ENCODE measurements at places on chromosomes 7 and 10. TPM values are rescaled to one million over a fixed set of nuclear protein-coding genes. Genes with fewer than 3 reads are reported as not detected.

Gene CALD1
- 183 TPM for total RNA-seq

Gene MYH16
- not detected for total RNA-seq

Gene CFAP69
- 3.7 TPM for total RNA-seq

Gene SLC16A12
- total RNA-seq, result 0.09 TPM

Gene CNPY1
- not detected for total RNA-seq

Gene HOXA4
- total RNA-seq, result 2.6 TPM

Gene PDZD7
- 0.58 TPM for total RNA-seq

- no peak for DNase-seq
- H3K4me1 ChIP-seq, result no peaks in the 10 kb centered on the region
- H3K4me3 ChIP-seq, result no peak overlapping the region
- H3K27me3 ChIP-seq, result no peaks in the 10 kb centered on the region
- H3K36me3 ChIP-seq, result peaks cover 37% of the 10 kb centered on the region
Measured at GRCh38 chr10:125802131-125802530, 20.9 kb downstream of the UROS start.

GRCh38 chr10:3476640-3477448 is 304.3 kb upstream of the PITRM1 start:
- no peak overlapping the region for H3K4me3 ChIP-seq
- H3K27me3 ChIP-seq, result no peaks in the 10 kb centered on the region
- DNase-seq, result no peak
- peaks cover 5% of the 10 kb centered on the region for H3K36me3 ChIP-seq

DNA sequence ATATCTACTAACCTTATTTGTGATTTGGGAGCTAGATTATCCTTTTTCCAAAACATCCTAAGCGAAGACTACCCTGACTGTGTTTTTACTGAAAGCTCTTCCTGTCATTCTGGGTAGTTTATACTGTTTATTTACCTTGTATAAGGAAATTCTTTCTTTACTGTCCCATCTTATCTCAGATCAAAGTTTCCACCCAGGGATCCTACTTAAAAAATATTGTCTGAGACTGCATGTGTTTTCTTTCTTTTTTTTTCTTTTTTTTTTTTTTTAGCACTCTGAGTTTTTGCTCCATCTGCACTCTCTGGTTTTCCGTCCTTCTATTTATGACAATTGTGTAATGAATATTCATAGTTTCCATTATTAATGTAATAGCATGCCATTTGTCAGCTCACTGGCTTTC is 26.5 kb downstream of the CDK14 start:
- H3K27ac ChIP-seq, result no peak overlapping the region
- H3K36me3 ChIP-seq, result no peaks in the 10 kb centered on the region
- H3K4me1 ChIP-seq, result peaks cover 43% of the 10 kb centered on the region
- no peaks in the 10 kb centered on the region for H3K27me3 ChIP-seq
- no peak for DNase-seq

- no peak for DNase-seq
- no peak overlapping the region for H3K4me3 ChIP-seq
- no peaks in the 10 kb centered on the region for H3K27me3 ChIP-seq
Measured at GRCh38 chr7:105250706-105251105, 138.0 kb downstream of the SRPK2 start.

- no peaks in the 10 kb centered on the region for H3K36me3 ChIP-seq
- H3K4me1 ChIP-seq, result no peaks in the 10 kb centered on the region
- no peak overlapping the region for H3K27ac ChIP-seq
- H3K4me3 ChIP-seq, result no peak overlapping the region
- peak; percentile 40 for DNase-seq
- no peaks in the 10 kb centered on the region for H3K27me3 ChIP-seq
Measured at GRCh38 chr10:84026821-84027257, 112.5 kb upstream of the GHITM start.

DNA sequence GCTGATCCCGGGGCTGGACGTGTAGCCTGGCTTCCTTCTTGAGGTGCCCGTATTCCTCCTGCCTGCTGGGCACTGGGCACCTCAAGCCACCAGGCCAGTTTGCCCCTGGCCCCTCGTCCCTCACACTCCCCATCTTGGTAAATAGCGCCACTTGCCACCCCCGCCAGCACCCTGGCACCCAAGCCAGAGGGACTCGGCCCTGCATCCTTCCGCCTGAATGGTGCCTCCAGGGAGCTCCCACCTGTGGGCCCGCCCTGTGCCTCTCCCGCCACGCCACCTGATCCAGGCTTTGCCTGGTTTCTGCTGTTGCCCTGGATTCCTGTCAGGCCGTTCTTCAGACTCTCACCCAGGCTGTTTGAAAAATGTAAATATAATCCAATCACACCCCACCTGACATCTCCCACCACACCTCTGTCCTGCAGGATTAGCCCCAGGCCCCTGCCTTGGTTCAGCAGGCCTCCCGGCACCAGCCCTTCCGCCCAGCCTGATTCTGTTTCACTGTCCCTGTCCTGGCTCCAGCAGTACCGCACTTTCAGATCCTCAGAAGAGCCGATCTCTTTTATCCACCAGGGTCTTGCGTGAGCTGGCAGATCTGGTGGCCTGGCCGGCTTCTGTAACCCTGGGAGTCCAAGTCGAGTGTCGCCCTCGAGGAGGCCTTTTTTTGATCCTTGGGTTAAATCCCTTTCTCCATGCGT is 33.8 kb downstream of the WIPI2 start:
- H3K27ac ChIP-seq, result no peak overlapping the region
- peaks cover 93% of the 10 kb centered on the region for H3K36me3 ChIP-seq
- no peak for DNase-seq
- no peak overlapping the region for H3K4me3 ChIP-seq

- DNase-seq, result no peak
- no peaks in the 10 kb centered on the region for H3K27me3 ChIP-seq
Measured at GRCh38 chr7:139901056-139901795, 72.2 kb downstream of the TBXAS1 start.

GRCh38 chr10:30432622-30433305 is 1.2 kb upstream of the MAP3K8 start:
- no peak for DNase-seq
- peaks cover 21% of the 10 kb centered on the region for H3K36me3 ChIP-seq

DNA sequence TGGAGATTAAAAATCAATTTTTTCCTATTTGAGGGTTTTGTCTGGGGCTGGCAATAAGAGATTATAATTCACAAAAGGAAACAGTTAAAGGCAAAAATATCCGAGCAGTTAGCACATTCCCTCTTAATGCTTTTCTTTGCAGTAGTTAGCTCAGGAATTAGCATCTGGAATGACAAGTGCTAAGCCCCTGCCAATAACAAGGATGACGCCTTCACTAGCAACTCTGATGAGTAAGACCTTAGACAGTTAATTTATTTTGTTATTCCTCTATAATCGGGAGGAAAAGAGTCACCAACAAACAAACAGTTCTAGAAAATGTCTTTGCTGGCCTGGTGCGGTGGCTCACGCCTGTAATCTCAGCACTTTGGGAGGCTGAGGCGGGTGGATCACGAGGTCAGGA is 151.3 kb downstream of the TRIL start:
- H3K27me3 ChIP-seq, result no peaks in the 10 kb centered on the region
- DNase-seq, result peak; percentile 47

DNA sequence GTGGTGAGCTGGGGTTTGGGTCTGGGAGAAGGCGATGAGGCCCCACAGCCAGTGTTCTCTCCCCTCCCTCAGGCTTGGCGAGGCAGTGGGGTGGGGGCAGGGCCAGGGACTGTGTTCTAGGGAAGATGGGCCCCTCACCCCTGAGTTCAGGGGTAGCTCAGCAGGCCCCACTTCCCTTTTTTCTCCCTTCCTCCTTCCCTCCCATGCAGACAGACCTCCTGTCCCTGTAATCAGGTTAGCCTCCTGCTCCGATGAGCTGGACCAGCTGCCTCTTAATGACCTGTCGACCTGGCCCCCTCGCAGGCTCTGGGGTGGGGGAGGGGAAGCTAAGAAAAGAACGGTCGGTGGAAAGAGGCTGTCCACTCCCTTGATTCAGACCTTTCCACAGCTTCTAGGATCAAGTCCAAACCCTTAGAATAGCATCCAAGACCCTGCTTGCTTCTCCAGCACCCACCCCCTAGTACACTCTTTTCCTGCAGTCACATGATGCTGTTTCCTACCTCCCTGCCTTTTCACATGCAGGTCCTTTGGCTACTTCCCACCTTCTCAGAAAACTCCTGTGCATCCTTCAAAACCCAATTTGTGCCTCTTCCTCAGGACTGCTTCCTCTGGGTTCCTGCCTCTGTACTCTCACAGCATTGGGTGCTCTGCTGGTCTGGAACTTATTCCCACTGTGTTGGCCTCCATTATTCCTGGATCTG is 64.1 kb downstream of the ZMIZ1 start:
- peaks cover 20% of the 10 kb centered on the region for H3K36me3 ChIP-seq
- DNase-seq, result no peak
- peaks cover 13% of the 10 kb centered on the region for H3K4me1 ChIP-seq
- H3K27ac ChIP-seq, result no peak overlapping the region
- no peaks in the 10 kb centered on the region for H3K27me3 ChIP-seq

DNA sequence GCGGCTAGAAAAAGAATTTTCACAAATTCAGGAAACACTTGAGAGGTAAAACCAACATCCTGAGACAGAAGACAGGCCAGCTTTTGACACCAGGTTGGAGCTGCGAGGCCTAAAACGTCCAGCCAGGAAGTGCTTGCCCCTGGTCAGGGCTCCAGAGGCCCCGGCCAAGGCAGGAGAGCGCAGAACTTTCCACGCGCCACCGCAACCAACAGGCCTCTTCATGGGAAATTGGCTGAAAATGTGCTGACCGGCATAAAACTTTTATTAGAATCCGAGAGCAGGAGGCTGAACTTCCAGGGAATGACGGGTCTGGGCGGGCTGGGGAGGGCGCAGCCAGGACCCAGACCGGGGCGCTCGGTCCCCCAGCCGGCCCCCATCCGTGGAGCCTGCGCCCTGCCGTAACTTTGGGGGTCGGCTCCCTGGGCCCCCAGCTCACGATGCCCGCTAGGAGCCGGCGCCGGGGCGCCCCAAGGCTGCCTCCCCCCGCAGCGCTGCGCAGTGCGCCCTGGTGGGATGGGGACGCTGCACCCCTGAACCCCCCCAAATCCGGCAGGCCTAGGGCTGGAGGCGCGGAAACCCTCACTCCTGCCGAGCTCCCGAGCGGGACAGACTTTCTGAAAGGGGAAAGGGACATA is 414.0 kb upstream of the MKI67 start:
- no peak overlapping the region for H3K4me3 ChIP-seq
- H3K36me3 ChIP-seq, result no peaks in the 10 kb centered on the region
- no peaks in the 10 kb centered on the region for H3K4me1 ChIP-seq
- H3K27me3 ChIP-seq, result peaks cover 32% of the 10 kb centered on the region
- no peak for DNase-seq
